Activated naive CD8-positive, alpha-beta T cell treated with anti-CD3 and anti-CD28 coated beads for 36 hours (primary cell): ENCODE measurements at places on chromosomes 16 and 17. TPM values are rescaled to one million over a fixed set of nuclear protein-coding genes. Genes with fewer than 3 reads are reported as not detected.

DNA sequence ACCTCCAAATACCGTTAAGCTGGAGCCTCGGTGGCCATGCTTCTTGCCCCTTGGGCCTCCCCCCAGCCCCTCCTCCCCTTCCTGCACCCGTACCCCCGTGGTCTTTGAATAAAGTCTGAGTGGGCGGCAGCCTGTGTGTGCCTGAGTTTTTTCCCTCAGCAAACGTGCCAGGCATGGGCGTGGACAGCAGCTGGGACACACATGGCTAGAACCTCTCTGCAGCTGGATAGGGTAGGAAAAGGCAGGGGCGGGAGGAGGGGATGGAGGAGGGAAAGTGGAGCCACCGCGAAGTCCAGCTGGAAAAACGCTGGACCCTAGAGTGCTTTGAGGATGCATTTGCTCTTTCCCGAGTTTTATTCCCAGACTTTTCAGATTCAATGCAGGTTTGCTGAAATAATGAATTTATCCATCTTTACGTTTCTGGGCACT lies 928 bp downstream of the HBA1 start:
- no peaks in the 10 kb centered on the region for H3K36me3 ChIP-seq
- peaks cover 54% of the 10 kb centered on the region for H3K27me3 ChIP-seq
- no peak overlapping the region for H3K27ac ChIP-seq
- DNase-seq = no peak

DNA sequence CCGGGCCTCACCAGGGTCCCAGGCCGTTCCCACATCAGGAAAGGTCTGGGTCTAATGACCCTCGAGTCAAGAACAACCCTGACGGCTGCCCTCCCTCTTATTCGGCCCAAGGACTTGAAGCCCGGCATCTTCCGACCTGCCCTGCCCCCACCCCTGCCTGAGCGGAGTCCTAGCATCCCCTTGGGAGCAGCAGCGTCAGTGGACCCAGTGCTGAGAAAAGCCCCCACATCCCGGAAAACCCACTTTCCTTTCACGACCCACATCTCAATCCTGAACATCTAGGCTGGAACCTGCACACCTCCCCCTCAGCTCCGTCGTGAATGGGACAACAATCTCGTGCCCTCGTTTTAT lies 769 bp downstream of the TMEM88 start:
- no peak for DNase-seq
- no peaks in the 10 kb centered on the region for H3K27me3 ChIP-seq
- H3K36me3 ChIP-seq = peaks cover 21% of the 10 kb centered on the region
- no peak overlapping the region for H3K4me3 ChIP-seq

DNA sequence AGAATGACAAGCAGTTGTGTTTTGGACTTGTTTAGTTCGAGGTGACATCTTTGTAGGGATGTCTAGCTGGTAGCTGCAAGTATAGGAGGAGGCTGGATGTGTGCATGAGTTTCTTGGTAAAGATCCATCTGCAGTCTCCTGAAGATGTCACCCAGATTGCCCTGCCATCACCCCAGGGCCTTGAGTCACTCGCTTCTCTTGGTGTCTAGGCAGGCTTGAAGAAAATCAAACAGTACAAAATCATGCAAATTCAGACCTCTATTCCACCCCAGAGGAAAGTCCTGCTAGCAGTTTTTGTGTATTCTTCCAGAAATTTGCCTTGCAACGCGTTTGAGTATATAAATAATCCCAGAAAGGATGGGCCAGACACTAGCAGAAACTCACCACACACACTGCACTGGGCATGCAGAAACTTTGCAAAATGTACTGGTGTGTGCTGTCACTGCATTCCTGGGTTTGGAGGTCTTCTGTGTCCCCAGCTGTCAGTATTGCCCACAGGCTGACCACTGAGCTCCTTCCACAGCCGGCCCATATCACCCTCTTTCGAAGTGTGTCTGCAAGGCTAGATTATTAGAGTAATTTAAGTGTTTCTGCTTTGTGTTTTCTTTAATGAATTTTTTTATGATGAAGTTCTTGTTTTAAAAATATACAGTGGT lies 51.5 kb downstream of the TENT4B start:
- H3K27me3 ChIP-seq = no peaks in the 10 kb centered on the region
- DNase-seq = no peak
- H3K36me3 ChIP-seq = no peaks in the 10 kb centered on the region
- no peak overlapping the region for H3K27ac ChIP-seq
- H3K4me1 ChIP-seq = peaks cover 49% of the 10 kb centered on the region

- H3K36me3 ChIP-seq = no peaks in the 10 kb centered on the region
- H3K4me1 ChIP-seq = peaks cover 34% of the 10 kb centered on the region
- no peak overlapping the region for H3K27ac ChIP-seq
- no peak overlapping the region for H3K4me3 ChIP-seq
Observed at GRCh38 chr17:57948555-57949420, 6.4 kb downstream of the CUEDC1 start.

- H3K4me3 ChIP-seq = no peak overlapping the region
- peaks cover 17% of the 10 kb centered on the region for H3K36me3 ChIP-seq
- H3K27ac ChIP-seq = no peak overlapping the region
- DNase-seq = no peak
Observed at GRCh38 chr16:84063980-84064379, 21.4 kb upstream of the SLC38A8 start.

DNA sequence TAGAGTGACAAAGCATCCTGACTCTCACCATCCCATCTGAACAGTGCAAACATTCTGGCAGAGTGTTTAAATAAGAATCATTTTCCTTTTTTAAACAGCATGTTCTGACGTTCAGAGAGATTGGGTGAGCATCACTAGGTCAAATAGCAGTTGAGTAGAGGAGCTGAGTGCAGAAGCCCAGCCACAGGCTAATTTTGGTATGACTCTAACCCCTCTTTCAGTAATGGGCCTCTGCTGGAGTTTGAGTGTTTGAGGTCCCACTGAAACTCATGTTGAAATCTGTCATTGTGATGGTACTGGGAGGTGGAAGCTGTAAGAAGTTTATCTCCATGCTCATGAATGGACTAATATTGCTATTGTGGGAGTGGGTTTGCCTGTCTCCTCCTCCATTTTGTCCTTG lies 194.4 kb downstream of the SALL1 start:
- DNase-seq = no peak
- no peaks in the 10 kb centered on the region for H3K4me1 ChIP-seq
- no peaks in the 10 kb centered on the region for H3K36me3 ChIP-seq
- no peak overlapping the region for H3K27ac ChIP-seq
- no peak overlapping the region for H3K4me3 ChIP-seq

MPP3 gene
- total RNA-seq = 0.80 TPM

TBC1D3 gene
- not detected for total RNA-seq

OSGIN1 gene
- total RNA-seq = 0.92 TPM

CCL1 gene
- not detected for total RNA-seq

TCAP gene
- 0.89 TPM for total RNA-seq

GLIS2 gene
- 0.16 TPM for total RNA-seq
